ENCODE measurements at places on chromosomes 2 and 18. TPM values are rescaled to one million over a fixed set of nuclear protein-coding genes. Genes with fewer than 3 reads are reported as not detected.

GRCh38 chr18:23068011-23068410, 67.3 kb upstream of the CABLES1 start:
- no peak for DNase-seq

DNA sequence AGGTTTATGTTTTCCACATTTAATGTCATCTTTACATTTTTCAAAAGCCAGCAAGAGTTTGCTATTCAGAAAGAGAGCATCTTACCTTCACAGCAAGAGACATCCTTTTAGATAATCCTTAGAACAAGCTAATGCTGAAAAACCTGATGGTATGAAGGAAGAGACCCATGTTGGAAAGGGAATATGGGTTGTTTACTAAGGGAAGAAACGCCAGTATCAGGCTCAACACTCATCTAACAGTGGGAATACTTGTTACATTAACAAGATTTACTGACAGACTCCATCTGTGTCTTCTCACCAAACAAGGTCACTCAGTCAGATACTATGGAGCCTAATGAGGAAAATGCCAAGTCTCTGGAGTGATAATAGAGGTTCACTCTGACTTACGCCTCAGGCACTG, 1474.1 kb upstream of the SLC39A10 start:
- DNase-seq: no peak

DNA sequence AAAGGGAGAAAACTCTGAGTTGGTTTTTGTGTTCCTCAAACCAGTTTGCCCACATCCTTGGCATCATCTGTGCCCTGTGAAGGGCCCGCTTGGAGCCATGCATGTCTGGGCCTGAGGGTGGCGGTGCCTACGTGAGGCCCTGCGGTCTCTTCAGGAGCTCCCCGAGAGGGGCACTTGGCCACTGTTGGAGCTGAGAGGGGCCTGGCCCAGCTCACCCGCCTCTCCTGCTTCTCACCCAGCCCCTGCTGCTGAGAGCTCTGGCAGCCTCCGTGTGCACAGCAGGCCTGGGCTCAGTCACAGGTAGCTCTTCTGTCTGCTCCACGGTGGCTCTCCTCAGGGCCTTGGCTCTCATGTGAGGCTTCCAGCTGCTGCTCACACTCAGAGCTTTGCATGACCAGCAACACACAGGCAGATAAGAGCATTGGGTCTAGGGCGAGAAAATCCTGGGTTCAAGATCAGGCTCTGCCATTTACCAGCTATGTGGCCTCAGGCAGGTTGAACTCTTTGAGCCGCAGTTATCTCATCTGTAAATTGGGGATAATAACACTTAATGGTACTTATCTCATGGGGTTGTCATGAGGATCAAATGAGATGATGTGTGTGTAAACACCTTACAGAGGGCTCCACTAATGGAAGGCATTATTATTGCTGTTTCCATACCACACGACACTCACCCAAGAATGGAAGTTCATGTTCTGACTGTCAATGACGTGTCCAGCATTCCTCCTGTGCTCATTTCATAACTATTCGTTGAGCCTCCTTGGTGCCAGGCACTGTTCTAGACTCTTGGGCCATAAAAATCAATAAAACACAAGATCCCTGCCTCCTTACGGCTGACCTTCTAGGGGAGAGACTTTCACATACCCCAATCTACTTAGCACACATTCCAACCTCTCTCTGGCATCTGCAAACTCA, 41.6 kb upstream of the PLB1 start:
- DNase-seq: no peak

DNA sequence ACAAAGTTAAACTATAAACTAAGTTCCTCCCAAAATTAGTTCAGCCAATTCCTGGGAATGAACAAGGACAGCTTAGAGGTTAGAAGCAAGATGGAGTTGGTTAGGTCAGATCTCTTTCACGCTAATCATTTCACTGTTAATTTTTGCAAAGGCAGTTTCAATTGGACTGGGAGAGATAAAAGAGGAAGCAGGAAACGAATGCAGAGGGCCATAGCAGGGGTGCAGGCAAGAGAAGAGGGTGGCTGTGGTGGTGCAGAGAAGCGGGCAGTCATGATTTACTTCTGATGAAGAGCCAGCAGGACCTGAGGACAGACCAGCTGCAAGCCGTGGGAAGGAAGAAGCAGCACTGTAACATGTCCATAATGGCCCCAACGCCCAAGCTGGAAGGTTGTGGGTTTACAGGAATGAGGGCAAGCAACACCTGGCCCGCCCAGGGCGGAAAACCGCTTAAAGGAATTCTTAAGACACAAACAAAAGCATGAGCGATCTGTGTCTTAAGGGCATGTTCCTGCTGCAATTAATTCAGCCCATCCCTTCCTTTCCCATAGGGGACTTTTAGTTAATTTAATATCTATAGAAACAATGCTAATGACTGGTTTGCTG, 4.1 kb upstream of the RMP24 start:
- DNase-seq: no peak

DNA sequence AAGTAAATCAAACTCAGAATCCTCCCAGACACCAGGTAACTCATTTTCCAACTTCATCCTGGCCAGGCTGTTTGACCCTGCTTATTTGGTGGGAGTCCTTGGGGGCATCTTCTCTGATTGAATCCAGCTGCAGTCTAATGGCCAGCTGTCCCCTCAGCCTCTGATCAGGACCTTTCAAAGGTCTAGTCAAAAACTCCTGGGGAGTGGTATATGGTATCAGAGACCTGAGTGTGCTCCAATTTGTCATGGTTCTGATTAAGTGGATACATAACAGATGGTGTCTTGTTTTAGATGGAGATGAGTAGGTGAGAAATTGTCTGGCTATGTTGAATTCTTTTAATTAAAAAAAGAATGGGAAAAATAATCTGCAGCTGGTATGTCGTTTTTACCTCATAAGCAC, 842.6 kb upstream of the ACVR2A start:
- DNase-seq: no peak

DNA sequence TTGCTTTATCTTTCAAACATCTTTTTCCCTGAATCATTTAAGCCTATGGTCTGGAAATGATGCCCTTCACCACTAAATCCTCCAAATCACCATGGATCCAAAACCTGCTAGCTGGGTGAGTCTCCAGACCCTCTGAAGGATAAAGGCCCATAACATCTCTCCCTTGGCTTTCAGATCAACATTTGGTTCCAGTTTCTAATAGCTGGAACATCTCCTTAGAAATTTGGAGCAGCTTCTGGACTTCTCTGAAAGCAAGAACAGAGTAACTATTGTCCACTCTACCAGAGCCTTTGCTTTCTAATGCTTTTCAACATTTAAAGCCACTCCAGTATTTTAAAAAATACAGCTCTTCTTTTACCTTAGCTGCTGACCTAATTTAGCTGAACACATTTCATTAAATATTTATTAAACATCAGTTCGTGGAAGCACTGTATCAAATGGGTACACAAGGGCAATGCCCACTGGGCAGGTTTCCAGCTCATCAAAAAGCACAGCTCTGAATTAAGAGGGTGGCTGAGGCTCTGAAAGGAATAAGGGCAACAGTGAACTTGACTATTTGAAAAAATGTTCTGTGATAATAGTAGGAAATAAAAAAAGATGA, 75.3 kb downstream of the GALNT3 start:
- DNase-seq: no peak

GRCh38 chr18:69819460-69819859, 128.2 kb downstream of the CD226 start:
- no peak for DNase-seq

CNOT9 gene
- 93.5 TPM for total RNA-seq

SLC9A4 gene
- total RNA-seq: not detected

GRCh38 chr2:110993557-110994231, 127.0 kb upstream of the BCL2L11 start:
- DNase-seq: no peak

CCDC142 gene
- 35.0 TPM for total RNA-seq

- no peak for DNase-seq
These were observed 15.8 kb upstream of the IER3IP1 start for GRCh38 chr18:47191961-47192360.

DNA sequence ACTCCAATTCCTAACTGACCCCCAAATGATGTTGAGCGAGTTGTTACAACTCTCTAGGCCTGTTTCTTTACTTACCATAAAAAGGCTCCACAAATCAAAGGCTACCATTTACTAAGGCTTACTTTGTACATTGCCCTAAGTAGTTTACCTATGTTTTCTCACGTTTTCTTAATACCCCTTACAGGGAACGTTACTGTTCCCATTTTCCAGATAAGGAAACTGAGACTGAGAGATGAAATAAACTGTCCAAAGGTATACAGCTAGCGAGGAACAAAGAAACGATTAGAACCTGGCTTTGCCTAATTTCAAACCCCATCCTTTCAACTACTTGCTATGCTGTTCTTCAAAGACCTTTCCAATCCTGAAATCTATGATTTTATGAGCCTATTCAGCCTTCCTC, 74.8 kb upstream of the SPTBN1 start:
- no peak for DNase-seq

SERPINB4 gene
- total RNA-seq: not detected

GRCh38 chr2:113979191-113980128, 89.6 kb downstream of the ACTR3 start:
- no peak for DNase-seq

CNGA3 gene
- 0.84 TPM for total RNA-seq

DNA sequence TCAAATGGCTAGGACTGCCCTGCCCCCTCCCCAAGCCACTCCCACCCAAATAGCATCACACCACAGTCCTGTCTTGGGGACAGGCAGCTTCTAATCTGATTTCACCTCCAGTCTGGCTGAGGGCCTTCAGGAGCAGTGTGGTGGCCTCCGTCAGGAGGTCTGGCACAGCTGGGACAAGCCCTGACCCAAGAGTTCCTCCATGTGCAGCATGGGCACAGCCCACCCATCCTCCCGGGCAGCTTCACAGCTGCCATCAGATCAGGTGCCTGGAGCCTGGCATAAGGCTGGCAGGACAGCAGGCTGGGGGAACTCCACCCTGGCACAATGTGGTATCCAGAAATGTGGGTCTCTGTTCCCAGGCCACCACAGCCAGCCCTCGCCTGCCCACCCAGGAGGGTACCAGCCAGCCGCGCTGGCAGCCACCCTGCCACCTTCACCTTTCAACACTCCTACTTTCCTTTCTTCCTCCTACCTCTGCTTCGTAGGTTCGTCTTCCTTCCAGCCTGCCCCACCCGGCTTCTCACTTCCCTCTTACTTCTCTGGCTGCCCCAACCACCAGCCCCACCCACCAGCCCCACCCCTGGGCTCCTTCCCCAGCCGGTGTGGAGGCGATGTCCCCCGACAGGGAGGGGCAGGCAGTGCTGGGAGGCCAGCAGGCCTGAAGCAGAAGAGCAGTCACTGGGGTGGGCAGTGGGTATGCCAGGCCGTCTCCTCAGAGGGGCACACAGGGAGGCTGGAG, at the start of gene CAPG:
Gene CAPG (minus strand): TSS at position 522 of the 739 bp plus-strand sequence. CDS start 8,221 bp downstream, outside the sequence.
- no peak for DNase-seq

DNA sequence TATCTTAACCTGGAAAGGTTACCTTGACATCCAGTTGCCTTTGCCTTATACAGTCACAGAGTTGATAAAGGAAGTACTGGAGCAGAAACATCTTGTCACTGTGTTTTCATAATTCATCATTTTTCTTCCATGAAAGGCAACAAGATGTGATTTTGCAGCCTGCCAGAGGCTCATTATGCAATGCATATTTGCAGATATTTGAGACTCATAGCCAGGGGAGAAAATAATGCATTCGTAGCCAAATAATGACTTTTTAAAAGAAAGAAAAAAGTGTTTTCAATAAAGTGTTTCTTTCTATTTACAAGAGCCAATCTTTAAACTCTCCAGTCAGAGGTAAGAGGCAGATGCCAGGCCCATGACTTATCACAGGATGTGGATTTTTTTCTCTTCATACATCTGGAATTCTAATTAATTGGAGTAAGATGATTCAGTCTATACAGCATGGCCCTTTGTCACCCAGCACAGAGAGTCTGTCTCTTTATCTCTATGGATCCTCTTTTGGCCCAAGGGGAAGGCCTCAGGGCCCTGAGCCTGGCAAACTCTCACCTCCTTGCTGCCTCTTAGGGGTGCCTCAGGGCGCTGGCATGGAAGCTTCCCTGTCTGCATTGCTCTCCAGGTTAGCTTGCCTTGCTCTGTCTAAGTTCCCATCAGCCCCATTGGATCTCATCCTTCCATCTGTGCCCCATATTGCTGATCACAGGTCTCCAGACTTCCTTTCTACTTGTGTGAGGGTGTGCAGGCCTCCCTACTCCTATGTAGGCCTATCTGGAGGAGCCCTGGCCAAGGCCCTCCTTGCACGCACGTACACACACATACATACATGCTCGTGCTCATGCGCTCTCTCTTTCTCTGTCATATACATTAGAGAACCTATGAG, 247.7 kb downstream of the TPGS2 start:
- DNase-seq: no peak

DNA sequence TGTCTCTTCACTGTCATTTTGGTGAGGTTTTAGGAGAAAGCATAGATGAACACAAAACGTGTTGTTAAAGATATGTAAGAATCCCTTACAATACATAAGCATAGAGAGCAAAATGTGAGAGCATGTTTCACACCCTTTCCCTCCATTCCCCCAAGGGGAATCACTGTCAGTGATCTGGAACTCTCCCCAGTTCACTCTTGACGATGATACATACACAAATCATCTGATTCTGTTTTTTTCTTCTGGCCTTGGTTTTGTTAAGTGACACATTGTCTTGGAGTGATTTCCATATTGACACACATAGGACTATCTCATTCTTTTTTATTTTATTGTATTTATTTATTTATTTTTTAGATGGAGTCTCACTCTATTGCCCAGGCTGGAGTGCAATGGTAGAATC, 53.7 kb upstream of the TANC1 start:
- no peak for DNase-seq

- DNase-seq: no peak
These were observed 32.7 kb downstream of the PDIA6 start for GRCh38 chr2:10779776-10780490.

DNA sequence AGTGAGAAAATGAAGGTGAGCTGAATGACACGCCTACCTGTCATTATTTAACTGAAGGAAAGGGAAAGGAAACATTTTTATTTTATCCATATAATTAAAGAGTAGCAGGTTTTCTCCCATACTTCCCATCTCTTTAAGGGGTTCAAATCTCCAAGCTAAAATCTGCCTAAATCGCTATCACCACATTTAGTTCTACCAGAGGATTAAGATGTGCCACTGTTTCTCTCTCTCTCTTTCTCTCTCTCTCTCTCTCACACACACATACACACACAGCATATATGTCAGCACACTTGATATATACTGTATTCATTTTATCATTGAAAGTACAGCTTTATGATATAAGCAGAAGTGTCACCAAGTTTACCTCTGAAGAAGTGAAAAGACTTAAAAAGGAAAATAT, 3.1 kb downstream of the WIPF1 start:
- no peak for DNase-seq

DNA sequence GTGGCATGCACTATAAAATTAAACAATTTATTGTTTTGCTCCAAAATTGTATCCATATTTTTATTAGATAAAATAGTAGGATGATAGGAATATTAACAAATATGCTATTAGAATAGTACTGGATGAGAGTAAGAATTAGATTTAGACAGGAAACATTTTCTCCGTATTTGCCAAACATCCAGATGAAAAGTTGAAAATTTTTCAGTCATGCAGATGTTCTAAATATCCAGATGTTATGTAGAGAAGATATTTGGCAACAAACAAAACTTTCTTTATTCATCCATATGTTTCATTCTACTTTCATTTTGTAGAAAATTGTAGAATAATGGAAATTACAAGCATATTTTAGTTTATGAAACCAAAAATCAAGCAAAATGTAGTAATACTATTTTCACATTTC, 45.2 kb upstream of the NEUROD1 start:
- DNase-seq: no peak

- no peak for DNase-seq
These were observed 258.3 kb downstream of the SETBP1 start for GRCh38 chr18:44938720-44939665.

- DNase-seq: no peak
These were observed 207.4 kb downstream of the EPHA4 start for GRCh38 chr2:221364672-221365071.
